Naive thymus-derived CD8-positive, alpha-beta T cell (primary cell): ENCODE measurements at places on chromosomes 6 and 20. TPM values are rescaled to one million over a fixed set of nuclear protein-coding genes. Genes with fewer than 3 reads are reported as not detected.
A peak's percentile ranks its signal among the peaks of the same experiment; 100 is the strongest.

Gene C6orf163
- total RNA-seq, result 3.8 TPM

DNA sequence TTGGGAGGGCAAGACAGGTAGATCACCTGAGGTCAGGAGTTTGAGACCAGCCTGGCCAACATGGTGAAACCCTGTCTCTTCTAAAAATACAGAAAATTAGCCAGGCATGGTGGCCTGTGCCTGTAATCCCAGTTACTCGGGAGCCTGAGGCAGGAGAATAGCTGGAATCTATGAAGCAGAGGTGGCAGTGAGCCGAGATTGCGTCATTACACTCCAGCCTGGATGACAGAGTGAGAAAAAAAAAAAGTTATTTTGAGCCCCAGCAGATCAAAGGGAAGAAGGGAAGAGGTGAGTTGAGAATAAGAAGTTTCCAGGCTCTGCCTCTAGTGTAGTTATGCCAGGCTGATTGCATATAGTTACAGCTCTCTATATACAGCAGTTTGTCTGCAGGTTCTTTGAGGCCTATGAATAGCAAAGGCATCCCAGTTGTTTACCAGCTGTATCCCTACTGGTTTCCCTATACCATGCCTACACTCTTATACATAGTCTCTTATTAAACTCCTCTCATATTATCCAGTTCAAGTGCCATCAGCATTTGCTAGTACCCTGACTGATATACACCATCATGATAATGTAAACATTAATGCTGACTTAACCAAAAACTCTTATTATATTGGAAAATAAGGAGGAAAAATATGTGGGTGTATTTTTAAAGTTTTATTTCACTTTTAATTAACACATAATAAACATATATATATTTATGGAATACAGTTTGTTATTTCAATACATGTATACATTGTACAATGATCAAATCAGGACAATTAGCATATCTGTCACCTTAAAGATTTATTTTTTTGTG, 823.6 kb upstream of the ADGRB3 start:
- DNase-seq, result no peak

Gene FAM83D
- total RNA-seq, result 1.0 TPM

Gene C6orf58
- not detected for total RNA-seq

- peak; percentile 86 for DNase-seq
These were observed 2.7 kb downstream of the MYB start for GRCh38 chr6:135183532-135184440.

GRCh38 chr20:939606-940005, 23.5 kb upstream of the ANGPT4 start:
- DNase-seq, result no peak

GRCh38 chr20:45957021-45957941, 14.7 kb downstream of the ZNF335 start:
- no peak for DNase-seq

- DNase-seq, result no peak
These were observed 33.1 kb downstream of the SCAF8 start for GRCh38 chr6:154766288-154766687.

Gene TGM6
- total RNA-seq, result not detected

DNA sequence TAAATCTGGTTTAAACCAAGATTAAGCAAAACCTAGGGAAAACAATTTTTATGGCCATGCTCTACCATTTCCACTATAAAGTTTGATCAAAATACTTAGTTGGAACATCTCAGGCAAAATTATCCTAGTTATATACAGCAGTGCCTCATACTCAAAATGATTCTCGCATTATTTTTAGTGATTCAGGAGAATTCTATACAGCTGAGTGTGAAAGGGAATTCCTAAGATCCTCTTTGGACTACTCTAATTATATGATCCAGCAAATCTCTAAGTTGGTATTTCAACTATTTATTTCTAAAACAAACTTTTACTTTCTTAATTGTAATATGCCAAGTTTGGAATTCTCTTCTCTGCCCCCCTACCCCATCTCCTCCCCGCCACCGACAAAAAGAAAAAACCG, 8.6 kb downstream of the DTNBP1 start:
- no peak for DNase-seq
